K562 (cell line): ENCODE measurements at places on chromosomes 6 and 20.

DNA sequence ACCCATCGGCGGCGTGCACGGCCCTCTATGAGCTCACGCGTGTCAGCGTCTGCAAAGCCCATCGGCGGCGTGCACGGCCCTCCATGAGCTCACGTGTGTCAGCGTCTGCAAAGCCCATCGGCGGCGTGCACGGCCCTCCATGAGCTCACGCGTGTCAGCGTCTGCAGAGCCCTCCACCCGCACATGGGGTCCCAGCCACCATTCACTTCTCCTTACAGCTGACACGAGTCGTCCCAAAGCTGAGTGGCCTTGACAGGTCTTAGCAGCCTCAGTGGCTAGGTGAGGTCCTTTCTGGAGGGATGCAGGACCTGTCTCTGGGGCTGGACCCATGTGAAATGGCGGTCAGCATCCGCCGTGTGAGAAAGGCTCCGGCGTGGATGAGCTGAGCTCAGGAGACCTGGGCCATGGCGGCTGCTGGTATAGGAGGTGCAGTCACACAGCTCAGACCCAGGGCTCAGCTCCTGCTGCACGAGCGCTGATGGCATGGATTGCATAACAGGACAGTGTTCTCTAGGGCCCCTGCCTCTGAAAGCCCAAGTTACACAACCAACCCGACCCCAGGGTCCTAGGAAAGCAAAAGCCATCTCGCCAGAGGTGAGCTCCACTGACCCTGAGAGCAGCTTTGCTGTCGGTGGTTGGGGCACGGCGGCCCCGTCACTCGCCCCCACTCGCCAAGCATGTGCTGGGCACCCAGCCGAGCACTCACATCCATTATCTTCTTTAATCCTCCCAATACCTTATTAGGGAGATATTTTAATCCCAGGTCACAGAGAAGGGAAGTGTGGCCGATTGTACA lies 38.9 kb downstream of the DLL1 start:
- H3K27ac ChIP-seq: no peak overlapping the region
- H3K4me3 ChIP-seq: no peak overlapping the region
- no peaks in the 10 kb centered on the region for H3K36me3 ChIP-seq
- DNase-seq: no peak

GRCh38 chr6:16294371-16294770 lies 56.0 kb downstream of the GMPR start:
- peaks cover 2% of the 10 kb centered on the region; the same call in 2 of the 3 replicates for H3K4me1 ChIP-seq

- H3K27ac ChIP-seq: no peak overlapping the region
- no peaks in the 10 kb centered on the region for H3K4me1 ChIP-seq
- H3K36me3 ChIP-seq: no peaks in the 10 kb centered on the region
- no peak for DNase-seq
Measured at GRCh38 chr20:33940666-33941065, 53.0 kb upstream of the RALY start.

DNA sequence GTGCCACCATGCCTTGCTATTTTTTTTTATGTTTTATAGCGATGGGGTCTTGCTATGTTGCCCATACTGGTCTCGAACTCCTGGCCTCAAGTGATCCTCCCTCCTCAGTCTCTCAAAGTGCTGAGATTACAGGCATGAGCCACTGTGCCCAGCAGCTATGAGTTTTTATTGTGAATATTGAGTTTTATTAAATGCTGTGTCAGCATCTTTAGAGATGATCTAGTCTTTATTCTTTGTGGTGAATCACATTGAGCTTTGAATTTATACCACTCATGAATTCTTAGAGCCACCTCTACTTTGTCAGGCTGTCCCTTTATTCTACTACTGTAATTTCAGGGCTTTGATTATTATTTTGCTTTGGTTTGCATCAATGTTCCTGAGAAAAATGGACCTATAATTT lies 428.3 kb downstream of the BTBD3 start:
- no peaks in the 10 kb centered on the region for H3K4me1 ChIP-seq
- no peaks in the 10 kb centered on the region for H3K27me3 ChIP-seq
- H3K27ac ChIP-seq: no peak overlapping the region

GRCh38 chr6:154872542-154873114 lies 122.5 kb upstream of the TIAM2 start:
- H3K4me3 ChIP-seq: no peak overlapping the region
- DNase-seq: no peak
- H3K4me1 ChIP-seq: no peaks in the 10 kb centered on the region; the same call in 1 of the 2 replicates

DNA sequence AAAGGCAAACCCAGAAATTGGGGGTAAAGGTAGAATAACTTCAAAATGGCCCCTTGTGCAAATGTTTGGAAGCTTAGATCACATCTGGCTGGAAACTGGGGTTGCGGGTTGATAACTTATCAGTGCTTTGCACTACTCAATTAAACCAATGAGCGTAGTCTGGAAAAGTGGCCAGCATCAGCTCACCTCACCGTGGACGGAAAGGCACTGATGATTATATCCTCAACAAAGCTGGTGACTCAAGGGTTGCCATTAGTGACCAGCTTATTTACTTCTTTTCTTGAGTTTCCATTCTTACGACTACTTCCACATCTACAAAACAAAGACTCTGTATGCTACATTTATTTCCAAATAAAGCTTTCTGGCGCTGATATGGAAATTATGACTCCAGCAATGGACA lies 198.5 kb upstream of the HEY2 start:
- no peaks in the 10 kb centered on the region for H3K27me3 ChIP-seq
- no peaks in the 10 kb centered on the region for H3K36me3 ChIP-seq
- H3K4me3 ChIP-seq: no peak overlapping the region
- no peaks in the 10 kb centered on the region; the same call in 2 of the 3 replicates for H3K4me1 ChIP-seq

DNA sequence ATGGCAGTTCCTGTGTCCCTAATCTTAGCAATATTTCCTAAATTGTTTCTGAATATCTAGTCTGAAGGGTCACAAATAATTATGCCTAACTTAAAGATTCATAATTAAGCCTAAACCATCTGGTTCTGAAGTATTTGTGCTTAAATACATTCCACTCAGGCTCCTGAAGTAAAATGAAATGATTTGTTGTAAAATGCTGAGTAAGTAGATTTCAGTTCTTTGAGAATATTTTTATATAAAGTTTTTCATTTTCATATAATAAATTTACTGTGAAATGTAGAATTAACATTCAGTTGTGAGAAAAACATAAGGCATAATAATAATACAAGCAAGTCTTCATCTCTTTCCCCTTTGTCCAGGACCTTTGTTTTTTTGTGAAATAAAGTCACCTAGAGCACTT lies 330.6 kb upstream of the IMPG1 start:
- no peak overlapping the region for H3K4me3 ChIP-seq
- no peak overlapping the region for H3K27ac ChIP-seq
- no peak for DNase-seq
- H3K4me1 ChIP-seq: no peaks in the 10 kb centered on the region
- no peaks in the 10 kb centered on the region for H3K36me3 ChIP-seq

GRCh38 chr6:71106276-71106675 lies 149.4 kb upstream of the B3GAT2 start:
- no peak for DNase-seq
- no peaks in the 10 kb centered on the region for H3K4me1 ChIP-seq

GRCh38 chr20:45781391-45781931 lies 10.2 kb downstream of the WFDC3 start:
- H3K27me3 ChIP-seq: no peaks in the 10 kb centered on the region
- DNase-seq: no peak
- H3K36me3 ChIP-seq: no peaks in the 10 kb centered on the region
- H3K4me3 ChIP-seq: no peak overlapping the region

GRCh38 chr20:58441723-58442122 lies 52.7 kb downstream of the VAPB start:
- no peak for DNase-seq
- no peaks in the 10 kb centered on the region for H3K27me3 ChIP-seq
- H3K4me1 ChIP-seq: no peaks in the 10 kb centered on the region
- peaks cover 93% of the 10 kb centered on the region for H3K36me3 ChIP-seq

DNA sequence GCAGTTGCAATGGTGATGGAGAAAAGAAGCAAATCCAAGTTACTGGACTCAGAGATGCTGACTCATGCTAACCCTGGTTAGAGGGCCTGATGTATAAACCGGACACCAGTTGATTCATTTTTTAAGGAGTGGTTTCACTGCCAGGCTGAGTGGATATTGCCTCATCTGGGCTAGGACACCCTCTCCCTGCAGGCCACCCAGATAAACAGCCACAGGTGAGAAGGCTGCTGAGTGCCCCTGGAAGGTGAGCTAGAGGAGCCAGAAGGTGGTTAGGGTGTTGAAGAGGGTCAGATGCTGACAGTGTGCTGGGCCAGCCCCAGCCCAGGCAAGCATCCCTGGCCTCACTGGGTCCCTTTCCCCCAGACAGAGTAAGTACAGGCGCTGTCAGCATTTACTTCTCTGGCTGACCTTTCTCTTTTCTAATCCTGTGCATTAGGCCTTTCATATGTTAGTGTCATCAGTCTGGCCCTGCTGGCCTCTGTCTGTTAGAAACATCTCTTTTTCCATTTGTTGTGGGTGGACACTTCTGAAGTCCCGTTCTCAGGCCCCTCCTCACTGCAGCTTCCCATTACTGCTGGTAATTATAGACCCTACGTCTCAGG lies 13.5 kb downstream of the EPB41L1 start:
- no peaks in the 10 kb centered on the region for H3K36me3 ChIP-seq
- peak; percentile 54 for DNase-seq
- no peak overlapping the region for H3K27ac ChIP-seq
- H3K27me3 ChIP-seq: no peaks in the 10 kb centered on the region
- H3K4me1 ChIP-seq: peaks cover 2% of the 10 kb centered on the region; the same call in 2 of the 3 replicates
- H3K4me3 ChIP-seq: no peak overlapping the region

DNA sequence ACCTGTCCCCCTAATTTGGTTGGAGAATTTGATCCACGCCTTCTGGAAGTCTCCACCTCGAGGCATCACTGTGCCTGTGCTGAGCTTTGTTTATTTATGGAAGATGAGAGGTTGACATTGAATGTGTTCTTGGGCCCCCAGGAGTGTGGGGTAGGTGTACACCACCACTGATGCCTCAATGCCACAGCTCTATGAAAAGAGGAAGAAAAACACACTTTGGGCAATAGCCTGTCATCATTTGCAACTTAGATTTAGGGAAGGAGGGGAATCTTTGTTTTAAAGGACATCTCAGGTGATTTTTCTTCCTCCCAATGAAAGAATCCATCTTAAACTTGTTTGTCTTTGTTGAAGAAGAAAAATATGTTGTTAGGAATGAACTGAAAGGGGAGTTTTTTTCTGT lies 42.6 kb downstream of the TBC1D7 start:
- peaks cover 75% of the 10 kb centered on the region for H3K36me3 ChIP-seq
- DNase-seq: no peak
- no peaks in the 10 kb centered on the region for H3K27me3 ChIP-seq
- H3K27ac ChIP-seq: no peak overlapping the region

DNA sequence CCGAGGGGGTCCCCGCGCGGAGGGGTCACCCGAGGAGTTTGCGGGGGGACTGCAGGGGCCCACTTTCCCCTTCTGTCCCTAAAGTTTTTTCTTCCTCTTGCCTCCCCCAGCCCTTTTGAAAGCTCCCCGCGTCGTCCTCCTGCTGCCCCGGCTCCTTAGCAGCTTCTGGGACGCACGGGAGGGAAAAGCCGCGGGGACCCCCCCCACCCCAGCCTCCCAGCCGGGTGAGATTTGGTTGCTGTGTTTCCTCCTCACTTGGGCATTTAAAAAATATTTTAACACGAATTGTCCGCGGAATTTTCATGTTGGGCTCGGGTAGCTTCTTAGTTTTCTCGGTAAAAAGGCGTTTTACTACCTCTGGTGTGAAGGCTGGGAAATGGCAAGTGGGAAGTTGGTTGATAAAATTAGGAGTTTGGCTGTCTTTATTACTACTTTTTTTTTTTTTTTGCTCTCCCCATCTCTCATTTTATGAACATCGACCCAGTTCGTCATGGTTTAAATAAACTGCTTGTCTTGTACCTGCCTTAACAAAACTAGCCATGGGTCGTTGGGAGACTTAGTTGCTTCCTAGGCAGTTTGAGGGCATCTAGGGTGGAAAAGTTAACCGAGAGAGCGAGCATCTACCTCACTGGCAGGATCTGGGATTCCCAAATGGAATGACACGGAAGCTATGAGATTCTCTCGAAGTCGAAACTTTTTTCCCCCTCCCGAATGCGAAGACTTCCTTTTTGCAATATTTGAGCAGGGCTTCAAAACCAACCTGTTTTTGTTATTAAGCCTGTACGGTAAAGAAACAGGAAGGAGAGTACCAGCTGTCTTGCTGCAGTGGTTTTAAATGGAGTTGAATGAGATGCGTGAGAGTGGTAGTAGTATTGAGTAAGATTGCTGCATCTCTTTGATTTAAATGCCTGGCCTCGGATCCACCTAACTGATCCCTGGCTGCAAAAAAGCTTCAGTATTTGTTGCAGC lies 868 bp downstream of the NCOA3 start:
- peak overlapping the region; percentile 98 for H3K4me3 ChIP-seq
- H3K36me3 ChIP-seq: no peaks in the 10 kb centered on the region
- peak; percentile 49 for DNase-seq
- H3K27me3 ChIP-seq: no peaks in the 10 kb centered on the region

DNA sequence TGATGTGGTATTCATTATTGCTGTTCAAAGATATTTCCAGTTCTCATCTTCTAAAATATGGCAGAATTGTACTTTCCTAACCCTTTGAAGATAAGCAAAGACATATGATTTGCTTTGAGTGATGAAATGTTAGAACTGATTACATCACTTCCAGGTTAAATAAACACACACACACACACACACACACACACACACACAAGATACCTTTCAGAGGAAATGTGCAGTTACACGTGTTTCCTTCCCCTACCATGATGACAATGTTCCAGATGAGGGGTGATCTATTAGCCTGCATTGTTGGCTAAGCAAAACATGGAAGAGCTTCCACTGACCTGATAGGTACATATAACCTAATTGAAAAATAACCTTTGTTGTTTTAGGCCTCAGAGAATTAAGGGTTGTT lies 11.7 kb upstream of the FRK start:
- no peaks in the 10 kb centered on the region for H3K36me3 ChIP-seq
- H3K27me3 ChIP-seq: no peaks in the 10 kb centered on the region
- no peaks in the 10 kb centered on the region for H3K4me1 ChIP-seq
- no peak for DNase-seq

DNA sequence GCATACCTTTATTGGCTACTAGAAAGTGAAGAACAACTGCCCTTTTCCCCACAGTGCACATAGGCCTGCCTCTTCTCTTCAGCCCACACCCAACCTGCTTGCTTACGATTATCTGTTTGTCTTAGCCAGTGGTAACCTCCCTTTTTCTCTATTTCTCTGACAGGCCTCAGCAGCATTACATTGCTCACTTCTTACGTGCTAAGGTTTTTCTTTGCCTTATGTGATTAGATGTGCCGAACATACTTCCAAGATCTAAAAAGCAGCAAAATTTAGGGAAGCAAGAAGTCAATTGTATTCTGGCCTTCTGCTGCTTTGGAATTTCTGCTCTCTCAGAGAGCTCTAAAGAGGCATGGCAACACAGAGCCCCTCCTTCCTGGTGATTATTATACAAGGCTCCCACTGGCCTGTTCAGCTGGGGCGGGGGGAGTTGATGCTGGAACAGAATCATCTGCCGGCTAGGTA lies 7.0 kb downstream of the B4GALT5 start:
- no peak overlapping the region for H3K4me3 ChIP-seq
- peak overlapping the region; percentile 31; the same call in 2 of the 3 replicates for H3K27ac ChIP-seq
- peaks cover 17% of the 10 kb centered on the region for H3K36me3 ChIP-seq
- peaks cover 30% of the 10 kb centered on the region; the same call in 2 of the 3 replicates for H3K4me1 ChIP-seq

DNA sequence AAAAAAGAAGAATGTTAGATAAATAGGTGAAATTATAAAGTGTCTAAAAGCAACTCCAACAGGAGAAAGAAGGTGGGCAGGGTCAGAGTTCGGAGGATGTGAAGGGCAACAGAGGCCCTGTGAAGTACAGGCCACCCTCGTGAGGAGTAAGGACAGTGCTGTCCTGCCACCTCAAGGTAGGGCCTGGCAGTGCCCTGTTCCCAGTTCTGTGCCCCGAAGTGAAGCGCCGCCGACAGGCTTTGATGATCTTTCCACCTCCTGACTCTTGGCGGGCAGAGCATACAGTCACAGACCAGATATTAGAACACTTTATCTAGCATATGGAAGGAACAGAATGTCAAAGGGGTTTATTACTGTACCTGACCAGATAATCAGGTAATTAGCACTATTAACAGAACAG lies 75.8 kb downstream of the GJA10 start:
- peaks cover 3% of the 10 kb centered on the region; the same call in 1 of the 2 replicates for H3K4me1 ChIP-seq
- DNase-seq: no peak
- no peaks in the 10 kb centered on the region for H3K36me3 ChIP-seq
